ENCODE measurements at places on chromosomes 5 and 9.
A peak's percentile ranks its signal among the peaks of the same experiment; 100 is the strongest.

DNA sequence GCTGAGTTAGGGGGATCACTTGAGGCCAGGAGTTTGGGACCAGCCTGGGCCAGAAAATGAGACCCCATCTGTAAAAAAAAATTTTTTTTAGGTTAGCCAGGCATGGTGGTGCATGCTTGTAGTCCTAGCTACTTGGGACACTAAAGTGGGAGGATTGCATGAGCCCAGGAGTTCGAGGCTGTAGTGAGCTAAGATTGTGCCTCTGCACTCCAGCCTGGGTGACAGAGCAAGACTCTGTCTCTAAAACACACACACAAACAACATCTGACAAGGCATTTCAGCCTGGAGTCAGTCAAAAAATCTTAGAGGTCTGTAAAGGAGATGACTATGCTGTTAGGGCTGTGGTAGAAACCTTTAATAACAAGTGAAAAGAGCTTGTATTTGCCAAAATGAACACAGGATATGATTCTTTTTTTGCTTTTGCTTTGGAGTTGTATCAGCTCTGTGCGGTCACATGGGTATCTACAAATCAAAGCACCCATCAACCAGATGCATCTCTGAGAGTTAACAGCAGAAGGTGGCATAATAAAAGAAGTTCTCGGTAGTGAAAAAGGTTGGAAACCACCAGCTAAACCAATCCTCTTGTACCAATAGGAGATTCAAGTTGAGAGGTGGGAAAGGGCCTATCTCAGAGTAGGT is 3.6 kb upstream of the PSMD5 start:
- no peak for DNase-seq

DNA sequence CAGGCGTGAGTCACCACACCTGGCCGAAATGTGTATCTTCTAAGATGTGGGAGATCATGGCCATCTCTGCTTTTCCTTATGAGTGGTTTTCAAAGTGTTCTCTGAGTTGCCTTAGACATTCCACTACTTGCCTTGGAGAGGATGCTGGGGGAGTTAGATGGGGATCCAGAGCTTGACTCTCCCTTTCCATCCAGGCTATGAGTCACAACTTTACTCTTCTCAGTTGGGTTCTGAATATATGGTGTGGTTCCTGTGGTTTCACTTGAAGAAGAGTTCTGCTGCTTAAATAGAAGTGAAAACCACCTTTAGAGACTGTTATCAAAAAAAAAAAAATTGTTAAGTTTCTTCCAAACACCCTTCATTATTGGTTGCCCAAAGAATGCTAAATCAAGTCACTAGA is 217.6 kb downstream of the ZNF608 start:
- DNase-seq: no peak

- no peak for DNase-seq
Measured at GRCh38 chr5:139803978-139804377, 8.4 kb downstream of the PSD2 start.

GRCh38 chr9:77005216-77005615 is 14.2 kb upstream of the FOXB2 start:
- DNase-seq: no peak

- no peak for DNase-seq
Measured at GRCh38 chr5:172943906-172944305, 15.3 kb upstream of the RPL26L1 start.

GRCh38 chr5:115549154-115549553 is 4.6 kb upstream of the FEM1C start:
- no peak for DNase-seq

GRCh38 chr9:123551734-123552133 is 195.7 kb downstream of the CRB2 start:
- no peak for DNase-seq

- no peak for DNase-seq
Measured at GRCh38 chr9:100377015-100377414, 24.3 kb upstream of the TEX10 start.

- no peak for DNase-seq
Measured at GRCh38 chr5:139669662-139670368, 21.7 kb downstream of the CXXC5 start.

DNA sequence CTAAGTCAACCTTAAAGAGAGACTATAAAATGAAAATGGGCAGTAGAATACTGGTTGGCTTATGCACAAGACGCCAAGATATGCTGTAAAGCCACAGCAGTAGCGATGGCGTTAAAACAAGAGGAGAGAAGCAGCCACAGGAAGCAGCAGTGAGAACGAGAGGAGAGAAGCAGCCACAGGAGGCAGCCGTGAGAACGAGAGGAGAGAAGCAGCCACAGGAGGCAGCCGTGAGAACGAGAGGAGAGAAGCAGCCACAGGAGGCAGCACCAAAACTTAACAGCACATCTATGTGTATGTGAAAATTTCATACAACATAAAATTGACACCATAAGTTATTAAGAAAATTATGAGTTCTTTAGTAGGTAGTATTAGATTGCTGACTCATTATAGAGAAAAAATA is 2318.6 kb upstream of the ACO1 start:
- DNase-seq: no peak

DNA sequence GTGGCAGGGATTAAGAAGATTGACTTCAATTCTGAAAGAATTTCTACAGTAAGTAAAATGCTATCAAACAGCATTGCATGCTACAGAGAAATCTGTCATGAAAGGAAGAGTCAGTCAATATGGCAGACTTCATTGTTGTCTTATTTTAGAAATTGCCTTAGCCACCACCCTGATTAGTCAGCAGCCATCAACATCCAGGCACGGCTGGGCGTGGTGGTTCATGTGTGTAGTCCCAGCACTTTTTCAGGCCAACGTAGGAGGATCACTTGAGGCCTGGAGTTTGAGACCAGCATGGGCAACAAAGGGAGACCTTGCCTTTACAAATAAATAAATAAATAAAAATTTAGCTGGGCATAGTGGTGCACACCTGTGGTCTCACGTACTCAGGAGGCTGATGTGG is 46.6 kb downstream of the RMI1 start:
- DNase-seq: no peak

DNA sequence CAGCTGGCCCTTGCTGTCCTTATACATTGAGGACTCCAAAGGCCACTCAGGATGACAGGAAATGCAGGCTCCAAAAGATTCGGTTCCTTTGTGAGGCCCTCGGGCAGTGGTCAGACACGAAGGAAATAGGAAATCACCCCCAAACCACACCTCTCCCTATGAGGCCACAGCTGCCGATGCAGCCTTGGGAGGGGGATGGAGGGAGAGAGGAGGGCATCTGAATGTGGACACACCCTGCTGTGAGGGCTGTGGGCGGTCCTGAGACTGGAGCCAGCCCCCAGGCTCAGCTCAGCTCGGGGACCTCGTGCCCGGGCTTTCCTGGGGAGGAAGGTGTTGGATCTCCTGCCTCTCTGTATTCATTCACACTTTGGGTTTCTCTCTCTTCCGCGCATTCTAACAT is 2.7 kb upstream of the CLPTM1L start:
- DNase-seq: no peak

DNA sequence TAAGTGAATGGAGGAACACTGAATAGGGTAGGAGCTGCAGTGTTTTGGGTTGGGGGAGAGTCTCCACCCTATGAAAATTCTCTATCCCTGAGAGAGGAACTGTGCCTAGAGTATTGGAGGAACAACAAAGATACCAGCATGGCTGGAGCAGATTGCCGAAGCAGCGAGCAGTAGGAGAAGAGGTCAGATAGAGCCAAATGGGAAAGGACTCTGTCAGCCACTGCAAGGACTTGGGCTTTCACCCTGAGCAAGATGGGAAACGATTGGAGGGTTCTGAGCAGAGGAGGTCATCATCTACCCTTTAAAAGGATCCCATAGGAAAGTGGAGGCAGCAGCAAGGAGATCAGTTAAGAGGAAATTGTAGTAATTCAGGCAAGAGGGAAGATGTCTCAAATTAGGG is 4.4 kb upstream of the LYSMD3 start:
- no peak for DNase-seq

- DNase-seq: peak; percentile 55
Measured at GRCh38 chr9:133782157-133783130, 44.3 kb upstream of the SARDH start.

GRCh38 chr5:88159591-88159990 is 109.1 kb downstream of the TMEM161B start:
- DNase-seq: no peak

GRCh38 chr5:127987354-127988145 is 96.0 kb upstream of the SLC12A2 start:
- DNase-seq: no peak

GRCh38 chr5:1831677-1832313 is 30.6 kb downstream of the NDUFS6 start:
- no peak for DNase-seq

GRCh38 chr5:97231025-97231636 is 48.1 kb upstream of the RIOK2 start:
- peak; percentile 5 for DNase-seq

- no peak for DNase-seq
Measured at GRCh38 chr5:75046366-75047142, 5.8 kb downstream of the GCNT4 start.

DNA sequence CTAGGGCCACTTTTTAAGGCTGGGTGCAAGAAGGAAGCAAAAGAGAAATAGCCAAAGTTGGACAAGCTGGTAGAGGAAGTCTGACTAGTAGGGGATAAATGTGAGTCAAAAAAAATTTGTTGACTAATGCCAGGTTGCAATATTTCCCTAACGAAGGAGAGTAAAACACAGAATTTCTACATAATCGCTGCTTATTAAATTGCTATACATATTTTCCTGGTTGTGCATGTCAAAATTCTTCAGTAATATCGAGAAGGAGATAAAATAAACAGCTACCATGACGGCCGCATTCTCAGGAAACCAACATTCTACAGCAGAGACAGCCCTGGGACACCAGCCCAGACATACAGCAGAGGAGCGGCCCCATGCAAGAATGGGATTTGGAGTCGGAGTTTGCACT is 148.3 kb downstream of the ESM1 start:
- DNase-seq: no peak

DNA sequence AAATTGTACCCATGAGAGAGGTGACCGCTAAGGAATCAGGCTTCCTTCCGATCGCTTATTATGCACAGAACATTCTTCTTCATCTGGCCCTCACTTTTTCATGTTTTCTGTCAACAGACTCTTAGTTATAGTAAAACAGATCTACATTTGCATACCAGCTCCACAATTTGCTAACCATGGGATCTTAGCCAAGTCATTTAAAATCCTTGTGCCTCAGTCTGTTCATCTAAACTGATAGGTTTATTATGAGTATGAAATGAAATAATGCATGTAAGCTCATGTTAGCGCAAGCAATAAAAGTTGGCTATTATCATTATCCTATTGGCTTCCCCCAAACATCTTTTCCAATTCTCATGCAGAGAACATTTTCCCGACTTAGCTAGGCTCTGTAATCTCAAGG is 42.3 kb downstream of the FGF1 start:
- no peak for DNase-seq

- no peak for DNase-seq
Measured at GRCh38 chr9:112187404-112187803, 12.3 kb upstream of the SUSD1 start.

- no peak for DNase-seq
Measured at GRCh38 chr5:147985608-147986007, 78.2 kb upstream of the SPINK5 start.

DNA sequence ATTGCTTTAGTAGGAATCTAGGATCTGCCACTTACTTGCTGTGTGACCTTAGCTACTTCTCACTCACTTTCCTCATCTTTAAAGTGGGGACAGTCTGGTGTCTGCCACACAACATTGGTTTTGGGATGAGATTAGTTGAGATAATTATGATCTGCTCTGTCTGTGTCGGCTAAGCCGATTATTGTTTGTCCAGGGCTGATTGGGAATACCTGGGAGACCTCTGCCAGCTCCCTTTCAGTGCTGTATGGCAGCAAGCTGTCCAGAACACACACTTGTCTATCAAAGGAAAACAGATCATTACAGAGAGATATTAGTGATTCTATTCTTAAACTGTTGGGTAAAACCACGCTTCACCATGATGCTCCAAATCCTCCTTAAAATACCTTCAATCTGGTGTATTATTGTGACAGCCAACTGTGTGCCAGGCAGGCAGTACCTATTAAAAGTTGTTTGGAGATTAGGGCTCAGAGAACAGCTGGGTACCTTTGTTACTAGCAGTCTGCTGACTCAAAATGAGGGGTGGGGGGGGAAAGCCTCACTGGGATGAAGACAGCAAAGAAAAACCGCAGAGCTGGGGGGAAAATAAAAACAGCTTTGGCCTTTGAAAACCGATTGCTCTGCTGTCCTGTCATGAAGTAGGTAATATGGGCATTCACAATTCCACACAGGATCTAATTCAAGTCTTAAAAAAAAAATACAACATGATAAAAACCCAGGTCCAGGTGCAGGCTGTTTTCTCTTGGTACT is 458.4 kb upstream of the C9orf72 start:
- no peak for DNase-seq

DNA sequence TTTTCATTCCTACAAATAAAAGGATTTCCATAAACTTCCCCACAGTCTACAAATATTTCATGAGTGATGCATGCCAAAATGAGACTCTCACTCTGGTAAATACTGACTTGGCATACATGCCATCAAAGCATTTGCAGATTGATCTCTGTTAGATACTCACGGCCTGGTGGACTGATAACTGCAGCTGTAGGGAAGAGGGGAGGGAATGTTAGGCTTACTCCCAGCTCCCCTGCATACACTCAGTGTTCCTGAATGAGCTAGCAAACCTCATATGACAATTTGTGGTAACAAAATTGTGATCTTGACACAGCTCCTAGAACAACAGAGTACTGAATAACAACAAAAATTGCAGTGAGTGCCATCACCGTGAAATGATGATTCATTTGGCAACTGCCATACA is 435.3 kb downstream of the NR2F1-AS1 start:
- DNase-seq: no peak

GRCh38 chr5:145824040-145824439 is 11.1 kb downstream of the PRELID2 start:
- DNase-seq: no peak

DNA sequence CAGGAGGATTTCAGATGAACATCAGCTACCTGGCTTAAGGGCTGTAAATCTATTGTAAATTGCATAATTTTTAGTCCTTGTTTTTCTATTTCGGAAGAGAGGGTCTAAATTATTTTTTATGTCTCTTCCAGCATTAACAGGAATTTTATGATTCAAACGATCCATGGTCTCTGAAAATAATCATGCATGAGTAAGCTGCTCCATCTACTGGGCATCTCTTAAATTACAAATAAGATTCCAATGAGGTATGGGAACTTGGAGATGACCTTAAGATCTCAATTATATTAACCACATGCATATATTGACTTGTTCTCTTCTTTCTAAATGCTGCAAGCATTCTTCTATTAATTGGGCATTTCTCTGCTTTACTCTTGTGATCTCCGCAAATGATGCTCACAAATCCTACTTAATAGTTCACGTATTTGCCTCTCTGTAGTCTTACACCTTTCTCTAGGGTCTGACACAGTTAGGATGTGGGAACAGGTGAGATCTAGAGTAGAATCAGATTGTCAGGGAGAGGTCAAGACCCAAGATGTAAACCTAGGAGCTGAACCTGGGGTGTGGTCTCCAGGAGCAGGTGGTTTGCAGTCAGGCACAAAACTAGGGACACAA is 86.9 kb downstream of the NUDT12 start:
- DNase-seq: no peak

Data from stimulated activated CD4-positive, alpha-beta T cell treated with anti-CD3 and anti-CD28 coated beads, Interleukin-1b, Interleukin-23, amount 100 ng/mL, for 4 hours (primary cell).